ENCODE measurements at places on chromosomes 1 and 21. TPM values are rescaled to one million over a fixed set of nuclear protein-coding genes. Genes with fewer than 3 reads are reported as not detected.

DNA sequence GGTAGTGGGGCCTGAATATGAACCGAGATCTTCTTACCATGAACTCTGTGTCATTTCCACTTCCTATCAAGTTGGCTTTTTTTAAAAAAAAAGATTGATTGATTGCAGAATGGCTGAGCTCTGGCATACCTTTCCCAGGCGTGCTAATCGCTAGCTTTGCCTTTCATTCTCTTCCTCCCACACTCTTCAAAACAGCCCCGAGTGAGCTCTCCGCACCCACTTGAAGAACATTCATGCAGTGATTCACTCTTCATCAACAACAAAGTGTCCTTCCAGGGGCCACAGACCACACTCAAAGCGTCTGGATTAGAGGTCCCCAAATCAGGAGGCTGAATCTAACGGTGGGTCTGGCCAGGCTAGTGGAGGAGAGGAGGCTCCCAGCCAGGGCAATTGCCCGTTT, 96.3 kb upstream of the GALNT2 start:
- DNase-seq = no peak

- no peak for DNase-seq
Measured at GRCh38 chr1:238466459-238466858, 575.7 kb upstream of the ZP4 start.

GRCh38 chr1:69587391-69587790, 19.7 kb downstream of the LRRC7 start:
- no peak for DNase-seq

- no peak for DNase-seq
Measured at GRCh38 chr1:212190169-212190568, 95.0 kb upstream of the PPP2R5A start.

DNA sequence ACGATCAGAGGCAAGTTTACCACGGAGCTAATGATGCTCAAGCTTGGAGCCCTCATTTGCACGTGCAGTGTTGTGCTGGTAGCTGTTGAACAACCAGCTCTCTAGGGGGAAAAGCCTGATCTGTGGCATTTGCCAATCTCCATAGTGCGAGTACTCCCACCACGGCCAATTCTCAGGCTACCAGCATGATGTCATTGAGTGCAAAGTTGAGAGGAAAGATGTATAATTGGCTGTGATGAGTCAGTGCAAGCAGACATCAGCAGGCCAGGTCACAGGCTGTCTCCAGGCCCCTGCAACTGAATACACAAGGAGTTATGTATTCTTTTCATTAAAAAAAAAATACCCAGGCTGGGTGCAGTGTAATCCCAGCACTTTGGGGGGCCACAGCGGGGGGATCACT, 233.1 kb upstream of the VAMP3 start:
- DNase-seq = no peak

DNA sequence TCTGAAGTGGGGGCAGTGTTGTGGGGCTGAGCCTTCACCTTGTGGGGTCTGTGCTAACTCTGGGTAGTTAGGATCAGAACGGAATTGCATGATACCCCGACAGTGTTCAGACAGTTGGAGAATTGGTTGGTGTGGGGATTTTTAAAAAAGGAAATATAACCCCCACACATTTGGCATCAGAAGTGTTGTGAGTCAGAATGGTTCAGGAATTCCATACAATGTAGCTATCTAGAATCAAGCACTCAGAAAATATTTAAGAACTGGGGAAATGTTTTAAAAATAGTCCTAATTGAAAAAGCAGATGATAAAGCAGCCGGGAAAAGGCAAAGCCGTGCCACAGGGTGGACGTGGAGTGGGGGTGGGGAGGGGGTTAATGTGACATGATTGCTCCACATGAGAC, 6.5 kb upstream of the S100A7 start:
- no peak for DNase-seq

- no peak for DNase-seq
Measured at GRCh38 chr1:37647281-37647680, 12.6 kb upstream of the RSPO1 start.

- no peak for DNase-seq
Measured at GRCh38 chr1:30837653-30838052, 70.9 kb downstream of the SDC3 start.

DNA sequence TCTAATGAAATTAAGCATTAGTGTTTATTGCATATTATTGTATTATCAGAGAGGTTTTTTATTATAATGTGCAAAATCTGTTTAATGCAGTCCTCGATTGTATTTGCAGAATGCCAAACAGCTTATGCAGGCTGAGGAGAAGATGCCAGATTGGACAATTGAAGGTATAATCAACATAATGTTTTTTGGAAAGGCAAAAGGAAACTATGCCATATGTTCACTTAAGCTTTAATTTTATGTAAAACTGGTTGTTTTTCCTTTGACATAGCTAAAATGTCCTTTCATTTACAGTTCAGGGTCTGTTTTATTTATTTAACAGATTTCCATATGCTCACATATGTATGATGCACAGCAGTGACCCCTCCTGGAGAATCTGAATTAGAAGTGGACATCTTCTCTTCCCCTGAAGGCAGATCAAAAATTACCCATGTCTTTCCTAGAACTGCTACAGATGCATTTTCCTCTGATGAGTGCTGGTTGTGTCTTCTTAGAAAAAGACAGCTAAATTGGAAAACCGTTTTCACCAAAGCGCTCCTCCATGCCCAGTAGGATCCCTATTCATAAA, 143.5 kb upstream of the USH2A start:
- DNase-seq = no peak

DNA sequence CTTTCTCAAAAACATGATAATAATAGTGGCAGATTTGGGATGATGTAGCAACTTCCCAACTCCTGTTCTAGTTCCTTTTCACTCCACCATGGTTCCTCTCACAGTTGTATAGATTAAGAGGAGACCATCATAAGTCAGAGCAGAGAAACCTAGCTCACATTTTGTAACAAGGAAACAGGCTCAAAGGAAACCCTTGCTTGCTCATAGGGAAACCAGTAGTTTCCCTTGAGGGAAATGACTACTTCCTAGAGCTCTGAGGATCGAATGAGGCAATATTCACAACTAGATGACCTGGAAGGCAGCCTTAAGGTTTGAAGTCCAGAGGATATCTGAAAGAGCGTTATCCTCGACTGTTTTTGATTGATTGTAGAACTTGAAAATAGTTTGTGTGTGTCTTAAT, 76.1 kb upstream of the C8B start:
- DNase-seq = no peak

DNA sequence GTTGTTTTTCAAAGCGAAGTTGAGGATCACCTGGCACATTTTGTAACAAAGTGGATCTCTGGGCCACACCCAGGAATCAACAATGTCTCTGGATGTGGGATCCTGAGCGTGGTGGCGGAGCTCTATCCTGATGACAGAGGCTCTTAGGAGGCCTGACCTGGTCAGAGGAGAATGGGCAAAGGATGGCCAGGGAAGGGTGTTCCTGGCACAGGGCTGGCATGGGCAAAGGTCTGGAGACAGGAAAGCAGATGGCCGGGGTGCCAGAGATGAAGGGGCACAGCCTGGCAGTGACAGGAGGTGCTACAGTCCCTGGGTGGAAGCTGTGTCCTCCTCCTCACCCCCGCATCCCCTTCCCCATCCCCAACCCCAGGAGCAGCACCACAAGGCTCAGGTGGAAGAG, 20.0 kb upstream of the MFN2 start:
- peak; percentile 61 for DNase-seq

DNA sequence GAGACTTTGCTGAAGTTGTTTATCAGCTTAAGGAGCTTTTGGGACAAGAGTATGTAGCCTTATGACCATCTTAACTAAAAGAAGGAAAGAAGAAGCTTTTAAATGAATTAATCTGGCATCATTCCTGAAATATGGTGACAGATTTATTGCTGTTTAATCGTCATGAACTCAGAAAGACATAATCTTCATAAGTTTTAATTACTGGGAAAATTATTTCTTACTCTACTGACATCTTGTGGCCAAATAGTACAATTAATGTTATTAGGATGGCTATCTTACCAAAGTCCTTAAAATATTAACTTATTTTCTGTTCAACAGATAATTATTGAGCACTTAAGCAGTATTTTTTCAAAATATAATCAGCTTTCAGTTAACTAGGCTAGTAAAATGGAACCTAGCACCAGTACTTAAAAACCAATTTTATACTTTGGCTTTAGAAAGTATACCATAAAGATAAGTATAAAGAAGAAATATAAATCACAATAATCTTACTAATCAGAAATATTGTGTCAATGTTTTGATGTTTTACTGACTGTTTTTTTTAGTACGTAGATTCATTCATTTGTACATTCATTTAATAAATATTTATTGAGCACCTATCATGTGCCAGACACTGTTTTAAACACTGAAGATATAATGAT, 34.7 kb upstream of the GPR25 start:
- no peak for DNase-seq

DNA sequence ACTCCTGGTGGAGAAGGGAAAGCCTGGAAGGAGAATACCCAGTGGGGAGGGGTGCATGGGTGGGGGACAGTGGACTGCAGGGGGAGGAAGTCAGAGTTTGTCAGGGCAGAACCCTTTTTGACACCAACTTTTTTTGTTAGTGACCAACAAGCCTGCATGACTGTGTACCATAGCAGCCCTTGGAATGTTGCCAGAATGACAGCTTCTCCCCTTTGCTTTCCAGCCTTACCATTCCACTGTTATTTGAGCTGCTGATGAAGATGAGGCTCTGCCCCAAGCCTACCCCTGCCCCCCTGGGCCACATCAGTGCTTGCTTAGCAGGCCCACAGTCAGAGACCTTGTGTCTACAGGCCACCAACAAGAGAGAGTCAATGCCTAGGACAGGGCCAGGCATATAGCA, 341.2 kb downstream of the HHAT start:
- no peak for DNase-seq

- DNase-seq = no peak
Measured at GRCh38 chr1:170993151-170993550, 57.8 kb downstream of the MROH9 start.

DNA sequence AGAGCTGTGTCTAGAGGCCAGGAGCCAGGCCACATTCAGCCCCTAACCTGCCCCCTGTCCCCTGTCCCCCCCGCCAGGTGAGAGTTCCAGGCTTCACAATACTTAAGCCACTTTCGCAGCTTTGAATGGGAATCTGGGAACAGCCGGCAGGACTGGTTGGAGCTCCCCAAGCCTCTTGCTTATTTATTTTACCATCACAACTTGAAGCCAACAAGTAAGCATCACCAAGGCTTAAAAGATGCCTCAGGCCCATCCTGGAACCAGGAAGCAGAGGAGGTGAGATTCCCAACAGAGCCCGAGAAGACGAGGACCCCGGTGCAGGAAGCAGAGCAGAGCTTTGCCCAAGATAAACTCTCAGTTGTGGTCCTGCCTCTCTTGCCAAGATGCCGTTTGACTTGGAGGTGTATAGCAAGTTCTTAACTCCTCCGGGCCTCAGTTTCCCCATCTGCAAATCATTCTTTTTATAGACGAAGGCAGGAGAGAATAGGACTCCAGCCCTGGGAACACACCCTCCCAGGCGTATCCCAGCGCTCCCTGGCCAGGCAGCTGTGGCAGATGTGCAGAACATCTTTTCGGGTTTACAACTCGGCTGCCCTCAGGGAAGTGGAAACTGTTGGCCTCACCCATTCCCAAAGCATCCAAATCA, 66.8 kb upstream of the SLC25A33 start:
- no peak for DNase-seq

DNA sequence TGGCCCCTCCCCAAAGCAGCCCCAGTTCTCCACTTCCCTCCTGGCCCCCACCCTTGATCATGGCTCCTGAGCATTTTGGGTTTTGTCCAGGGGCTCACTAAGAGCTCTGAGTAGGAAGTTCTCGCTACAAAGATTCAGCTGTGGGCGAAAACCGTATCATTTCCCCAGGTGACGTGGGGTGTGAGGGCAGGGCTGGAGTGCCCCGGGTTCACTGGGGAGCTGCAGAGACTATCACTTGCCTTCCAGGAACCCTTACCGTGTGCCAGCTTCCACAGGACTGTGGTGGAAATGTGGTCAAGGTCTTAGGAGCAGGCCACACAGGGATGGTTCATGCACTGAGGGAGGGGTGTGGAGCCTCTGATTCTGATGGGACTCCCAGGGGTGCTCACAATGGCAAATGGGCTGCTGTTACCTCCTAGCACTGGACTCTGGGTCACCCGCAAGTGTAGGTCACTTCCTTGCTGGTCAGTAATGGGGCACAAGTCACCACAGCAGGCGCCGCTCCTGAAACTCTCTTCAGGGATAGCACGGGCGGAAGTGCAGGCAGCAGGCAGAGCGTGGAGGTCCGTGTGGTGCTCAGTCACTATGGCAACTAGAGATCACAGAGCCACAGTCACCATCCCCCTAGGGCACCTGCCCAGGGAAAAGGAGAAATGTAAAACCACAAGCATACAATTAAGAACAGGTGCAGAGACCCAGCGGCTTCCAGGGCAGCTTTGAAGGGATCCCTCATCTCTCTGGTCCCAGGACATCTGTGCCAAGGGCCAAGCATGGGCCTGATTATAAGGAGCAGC, 35.4 kb downstream of the RSPH1 start:
- DNase-seq = no peak

DNA sequence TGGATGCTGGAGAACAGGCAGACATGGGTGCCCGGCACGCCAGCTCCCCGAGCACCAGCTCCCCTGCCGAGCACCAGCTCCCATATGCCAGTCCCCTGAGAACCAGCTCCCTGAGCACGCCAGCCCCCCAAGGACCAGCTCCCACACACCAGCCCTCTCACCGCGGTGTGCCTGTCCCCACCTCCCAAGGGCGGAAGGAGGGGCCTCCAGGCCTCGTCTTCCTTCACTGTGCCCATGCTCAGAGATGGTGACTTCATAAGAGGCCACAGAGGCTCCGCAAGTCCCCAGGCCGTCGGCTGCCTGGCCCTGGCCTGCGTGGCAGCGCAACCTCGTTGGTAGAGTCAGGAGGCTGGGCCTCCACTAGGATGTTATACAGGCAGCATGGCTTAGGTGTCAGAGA, 69.1 kb downstream of the AGPAT3 start:
- DNase-seq = no peak

DNA sequence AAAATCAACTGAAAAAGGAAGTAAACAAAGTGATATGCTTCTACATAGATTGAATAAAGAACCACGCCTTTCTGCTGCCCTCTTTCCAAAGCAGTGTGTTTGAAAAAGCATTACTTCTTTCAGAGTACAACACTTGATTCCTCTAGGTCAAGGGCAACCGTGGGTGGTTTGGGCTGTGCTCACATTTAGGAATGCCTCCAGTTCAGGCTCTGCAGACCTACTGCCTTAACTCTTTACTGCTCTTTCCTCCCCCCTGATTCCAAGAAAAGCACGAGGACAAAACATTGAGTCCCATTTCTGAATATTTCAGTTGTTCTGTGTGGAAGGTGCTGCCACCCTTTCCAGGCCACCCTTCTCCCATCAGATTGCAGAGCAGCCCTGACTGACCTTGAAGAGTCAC, 45.2 kb downstream of the ADAMTS1 start:
- DNase-seq = no peak

The GJB5 gene
- total RNA-seq = not detected

The LYPD8 gene
- total RNA-seq = not detected

The OLIG2 gene
- total RNA-seq = not detected

The SH2D1B gene
- 0.10 TPM for total RNA-seq

The FMO1 gene
- total RNA-seq = not detected
